Small intestine (tissue), 16 donors: ENCODE measurements at places on chromosomes 5 and 9. TPM values are rescaled to one million over a fixed set of nuclear protein-coding genes. Genes with fewer than 3 reads are reported as not detected.

PCDHGA10 gene
- polyA plus RNA-seq, result 0.27 TPM

CDKN2A gene
- 2.7 TPM for polyA plus RNA-seq

CATSPER3 gene
- polyA plus RNA-seq, result 1.4 TPM

OR13C2 gene
- polyA plus RNA-seq, result not detected

IFNK gene
- polyA plus RNA-seq, result not detected

DIPK1B gene
- polyA plus RNA-seq, result 0.22 TPM

NRARP gene
- 12.6 TPM for polyA plus RNA-seq

DOCK8 gene
- 20.8 TPM for polyA plus RNA-seq

SLC45A2 gene
- not detected for polyA plus RNA-seq

CCDC152 gene
- 4.1 TPM for polyA plus RNA-seq

SOWAHA gene
- polyA plus RNA-seq, result 75.4 TPM

ZNF618 gene
- polyA plus RNA-seq, result 0.22 TPM

SOX30 gene
- not detected for polyA plus RNA-seq

HTR4 gene
- polyA plus RNA-seq, result 5.6 TPM

ANKH gene
- polyA plus RNA-seq, result 33.0 TPM

LRRC14B gene
- polyA plus RNA-seq, result not detected

NUTM2F gene
- polyA plus RNA-seq, result not detected

FOXD4L4 gene
- polyA plus RNA-seq, result not detected

MLANA gene
- polyA plus RNA-seq, result not detected

TLX3 gene
- polyA plus RNA-seq, result not detected

FBN2 gene
- not detected for polyA plus RNA-seq

ORM2 gene
- 0.28 TPM for polyA plus RNA-seq

SPATA31A3 gene
- polyA plus RNA-seq, result not detected

NDFIP1 gene
- 40.4 TPM for polyA plus RNA-seq

TEX48 gene
- not detected for polyA plus RNA-seq
